ENCODE measurements at places on chromosomes 1 and 21.

DNA sequence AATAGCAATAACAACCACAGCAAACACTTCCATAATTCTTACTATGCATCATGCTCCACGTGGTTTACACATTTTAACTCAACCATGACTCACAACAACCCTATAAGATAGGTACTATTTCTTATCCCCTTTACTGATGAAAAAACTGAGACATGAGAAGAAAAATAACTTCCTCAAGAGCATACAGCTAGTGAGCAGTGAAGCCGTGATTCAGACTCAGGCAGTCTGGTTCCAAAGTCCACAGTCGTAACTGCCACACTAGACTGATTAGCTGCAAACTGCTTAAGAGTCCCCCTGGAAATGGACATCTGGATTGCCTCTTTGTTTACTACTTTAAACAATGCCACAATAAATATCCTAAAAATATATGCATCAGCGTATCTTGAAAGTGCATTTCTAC, 55.7 kb downstream of the PLD5 start:
- no peak for DNase-seq

GRCh38 chr1:221429264-221429663, 312.6 kb downstream of the DUSP10 start:
- DNase-seq = no peak

GRCh38 chr1:118337346-118337745, 152.3 kb upstream of the SPAG17 start:
- DNase-seq = no peak

- DNase-seq = no peak
These were observed 853 bp upstream of the RRAGC start for GRCh38 chr1:38860454-38860795.

DNA sequence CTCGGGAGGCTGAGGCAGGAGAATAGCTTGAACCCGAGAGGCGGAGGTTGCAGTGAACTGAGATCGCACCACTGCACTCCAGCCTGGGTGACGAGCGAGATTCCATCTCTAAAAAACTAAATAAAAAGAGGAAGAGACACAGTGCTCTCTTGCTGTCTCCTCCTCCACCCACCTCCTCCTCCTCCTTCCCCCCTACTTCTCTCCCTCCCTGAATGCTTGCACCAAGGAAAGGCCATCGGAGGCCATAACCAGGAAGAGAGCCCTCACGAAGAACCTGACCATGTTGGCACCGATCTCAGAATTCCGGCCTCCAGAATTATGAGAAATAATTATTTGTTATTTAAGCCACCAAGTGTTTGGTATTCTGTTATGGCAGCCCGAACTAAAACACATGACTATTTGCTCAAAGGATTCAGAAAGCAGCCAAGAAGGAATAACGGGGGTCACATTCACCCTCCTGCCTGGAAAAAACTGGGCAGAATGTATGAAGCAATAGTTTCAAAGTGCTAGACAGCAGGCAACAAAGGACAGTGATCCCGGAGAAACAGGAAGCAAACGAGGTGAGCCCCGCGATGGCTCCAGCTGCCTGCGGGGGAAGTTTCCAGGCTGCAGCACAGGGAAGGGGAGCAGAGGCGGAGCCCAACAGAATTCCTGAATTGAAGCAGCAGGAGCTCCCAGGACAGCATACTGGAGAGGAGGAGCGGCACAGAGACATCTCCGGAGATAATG, 35.8 kb downstream of the LDLRAD1 start:
- DNase-seq = no peak
